ENCODE measurements at places on chromosomes 6 and 20.

- DNase-seq: no peak
These were observed 15.0 kb downstream of the PANK2 start for GRCh38 chr20:3904224-3904623.

DNA sequence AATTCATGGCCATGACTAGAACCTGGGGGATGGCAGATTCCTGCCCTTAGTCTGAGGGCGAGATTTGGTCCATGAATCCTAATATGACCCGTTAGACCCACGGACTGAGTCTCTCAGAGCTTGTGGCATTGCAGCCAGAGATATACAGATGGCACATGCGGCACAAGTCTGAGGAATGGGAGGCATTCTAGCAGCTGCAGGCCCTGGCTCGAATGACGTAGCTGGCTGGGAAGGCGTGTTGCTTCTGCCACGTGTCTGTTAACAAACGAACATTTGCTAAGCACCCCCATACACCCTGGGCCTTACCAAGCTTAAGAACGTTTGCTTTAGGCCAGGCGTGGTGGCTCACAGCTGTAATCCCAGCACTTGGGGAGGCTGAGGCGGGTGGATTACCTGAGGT, 68.0 kb downstream of the CD164 start:
- DNase-seq: no peak

DNA sequence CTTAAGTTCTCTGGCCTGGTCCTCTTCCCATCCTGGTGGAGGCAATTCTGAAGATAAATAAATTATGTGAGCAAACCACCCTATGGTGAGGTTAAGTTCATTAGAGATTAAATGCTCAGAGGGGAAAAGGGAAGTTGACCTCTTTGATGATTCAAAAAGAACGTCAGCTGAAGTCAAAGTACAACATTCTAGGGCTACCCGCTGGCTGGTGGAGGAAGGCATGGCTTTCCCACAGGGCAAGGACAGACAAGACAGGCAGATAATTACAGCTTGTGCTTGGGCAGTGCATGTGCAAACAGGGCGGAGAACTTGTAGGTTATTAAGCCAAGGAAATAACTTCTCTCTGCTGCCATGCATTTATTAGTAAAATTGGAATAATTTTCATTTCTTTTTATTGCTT, 91.0 kb upstream of the SLC24A3 start:
- DNase-seq: no peak

GRCh38 chr6:164996838-164997237, 312.6 kb downstream of the C6orf118 start:
- no peak for DNase-seq

- no peak for DNase-seq
These were observed 395.2 kb downstream of the PAX1 start for GRCh38 chr20:22100686-22101085.

GRCh38 chr6:83019741-83020140, 45.9 kb downstream of the UBE3D start:
- no peak for DNase-seq

DNA sequence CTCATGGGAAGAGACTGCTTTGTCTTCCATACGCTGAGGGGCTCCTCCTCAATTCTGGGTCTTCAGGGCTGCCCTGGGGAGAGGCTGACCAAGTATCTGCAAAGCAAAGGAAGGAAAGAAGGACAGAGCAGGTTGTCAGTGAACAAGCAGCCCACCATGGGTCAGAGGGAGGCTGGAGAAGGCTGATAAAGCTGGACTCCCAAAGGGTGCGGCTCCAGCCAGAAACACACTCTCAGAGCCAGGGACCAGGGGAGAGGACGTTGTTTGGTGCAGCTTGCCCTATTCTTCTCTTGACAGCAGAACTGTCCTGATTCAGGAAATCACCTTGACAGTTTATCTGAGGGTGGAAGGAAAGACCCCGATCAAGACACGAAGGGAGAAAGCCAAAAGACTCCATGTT, 10.4 kb upstream of the CTCFL start:
- no peak for DNase-seq

GRCh38 chr6:114989279-114989964, 646.6 kb upstream of the HS3ST5 start:
- no peak for DNase-seq

- DNase-seq: no peak
These were observed 59.0 kb upstream of the QKI start for GRCh38 chr6:163355426-163355991.

- no peak for DNase-seq
These were observed 39.9 kb downstream of the RSPO4 start for GRCh38 chr20:962223-962622.

- DNase-seq: no peak
These were observed 17.4 kb upstream of the PRDM13 start for GRCh38 chr6:99589290-99589672.

DNA sequence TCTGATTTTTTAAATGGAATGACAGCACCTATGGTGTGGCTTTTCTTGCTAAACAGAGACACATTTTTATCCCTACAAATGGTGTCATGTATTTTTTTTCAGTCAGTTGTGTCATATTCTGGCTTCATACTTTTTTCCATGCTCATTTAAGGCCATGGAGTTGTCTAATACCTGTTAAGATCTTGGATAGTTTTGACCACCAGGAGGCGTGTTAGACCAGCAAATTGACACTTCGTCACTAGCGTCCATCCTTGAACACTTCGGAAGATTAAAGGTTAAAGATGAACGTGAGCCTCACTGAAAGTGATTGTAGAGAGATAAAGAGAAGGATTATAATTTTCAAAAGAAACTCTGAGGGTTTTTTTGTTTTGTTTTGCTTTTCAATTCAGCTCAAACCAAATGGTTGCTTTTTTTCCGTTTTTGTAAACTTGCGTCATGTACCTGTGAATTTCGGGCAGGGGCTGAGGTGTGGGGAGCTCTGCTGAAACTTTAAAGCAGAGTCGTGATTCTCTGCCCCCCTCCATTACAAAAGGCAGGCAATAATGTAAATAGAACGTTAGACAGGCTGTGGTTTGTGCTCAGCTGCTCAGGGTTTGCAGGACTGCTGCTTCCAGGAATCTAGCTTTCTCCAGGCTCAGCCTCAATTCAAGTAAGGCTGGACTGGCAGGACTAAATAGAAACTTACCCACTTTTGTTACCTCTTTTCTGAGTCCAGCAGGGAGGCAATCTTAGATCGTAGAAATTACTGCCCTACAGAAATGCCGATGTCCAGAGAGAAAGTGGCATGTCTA, 245.1 kb downstream of the FOXA2 start:
- DNase-seq: peak; percentile 54

- peak; percentile 58 for DNase-seq
These were observed 332.9 kb downstream of the TFAP2A start for GRCh38 chr6:10081957-10082356.

DNA sequence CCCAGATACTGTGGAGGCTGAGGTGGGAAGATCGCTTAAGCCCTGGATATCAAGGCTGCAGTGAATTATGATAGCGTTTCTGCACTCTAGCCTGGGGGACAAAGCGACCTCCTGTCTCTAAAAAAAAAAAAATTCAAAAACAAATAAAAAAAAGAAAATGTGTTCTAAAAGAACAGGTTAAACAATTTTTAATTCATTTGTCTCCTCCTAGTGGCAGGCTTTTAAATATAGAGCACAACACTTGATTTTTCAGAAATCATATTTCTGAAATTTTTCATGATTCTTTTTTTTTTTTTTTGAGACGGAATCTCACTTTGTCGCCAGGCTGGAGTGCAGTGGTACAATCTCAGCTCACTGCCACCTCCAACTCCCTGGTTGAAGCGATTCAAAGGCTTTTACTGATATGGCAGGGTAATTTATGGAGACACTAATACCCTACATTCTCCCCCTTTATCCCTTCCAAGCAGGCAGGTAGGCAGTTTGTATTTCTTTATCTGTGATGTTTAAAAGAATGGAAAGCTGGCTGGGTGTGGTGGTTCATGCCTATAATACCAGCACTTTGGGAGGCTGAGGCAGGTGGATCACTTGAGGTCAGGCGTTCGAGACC, 8.7 kb upstream of the GTF3C6 start:
- peak; percentile 74 for DNase-seq

GRCh38 chr6:167455371-167455770, 130.5 kb downstream of the TTLL2 start:
- no peak for DNase-seq

DNA sequence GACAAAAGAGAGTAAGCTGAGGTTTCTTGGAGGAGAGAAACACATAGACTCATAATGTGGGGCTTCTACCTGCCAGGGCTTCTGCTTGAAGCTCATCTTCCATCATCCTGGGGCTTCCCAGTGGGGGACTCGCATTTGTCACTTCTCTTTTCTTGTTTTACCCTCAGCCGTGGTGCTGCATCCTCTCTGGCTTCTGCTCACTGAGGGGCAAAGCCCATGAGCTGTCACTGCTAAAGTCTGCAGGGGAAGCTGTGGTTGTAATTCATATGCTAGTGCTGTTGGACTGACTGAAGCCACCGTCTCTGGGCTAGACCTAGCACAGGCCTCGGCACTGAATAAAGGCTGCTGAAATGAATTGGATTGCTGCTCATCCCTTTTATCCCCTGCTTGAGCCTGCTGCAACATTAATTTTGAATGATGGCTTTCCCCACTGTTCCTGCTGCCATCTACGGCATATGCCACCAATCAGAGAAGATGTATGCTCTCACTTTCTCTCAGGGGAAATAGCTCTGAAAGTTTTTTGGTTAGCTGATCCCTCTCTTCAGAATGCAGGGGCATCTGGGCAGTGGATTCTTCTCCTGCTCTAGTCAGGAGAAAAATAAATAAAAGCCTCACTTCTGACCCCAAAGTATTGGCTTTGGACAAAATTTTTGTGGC, 568.4 kb upstream of the MAP3K7 start:
- no peak for DNase-seq

DNA sequence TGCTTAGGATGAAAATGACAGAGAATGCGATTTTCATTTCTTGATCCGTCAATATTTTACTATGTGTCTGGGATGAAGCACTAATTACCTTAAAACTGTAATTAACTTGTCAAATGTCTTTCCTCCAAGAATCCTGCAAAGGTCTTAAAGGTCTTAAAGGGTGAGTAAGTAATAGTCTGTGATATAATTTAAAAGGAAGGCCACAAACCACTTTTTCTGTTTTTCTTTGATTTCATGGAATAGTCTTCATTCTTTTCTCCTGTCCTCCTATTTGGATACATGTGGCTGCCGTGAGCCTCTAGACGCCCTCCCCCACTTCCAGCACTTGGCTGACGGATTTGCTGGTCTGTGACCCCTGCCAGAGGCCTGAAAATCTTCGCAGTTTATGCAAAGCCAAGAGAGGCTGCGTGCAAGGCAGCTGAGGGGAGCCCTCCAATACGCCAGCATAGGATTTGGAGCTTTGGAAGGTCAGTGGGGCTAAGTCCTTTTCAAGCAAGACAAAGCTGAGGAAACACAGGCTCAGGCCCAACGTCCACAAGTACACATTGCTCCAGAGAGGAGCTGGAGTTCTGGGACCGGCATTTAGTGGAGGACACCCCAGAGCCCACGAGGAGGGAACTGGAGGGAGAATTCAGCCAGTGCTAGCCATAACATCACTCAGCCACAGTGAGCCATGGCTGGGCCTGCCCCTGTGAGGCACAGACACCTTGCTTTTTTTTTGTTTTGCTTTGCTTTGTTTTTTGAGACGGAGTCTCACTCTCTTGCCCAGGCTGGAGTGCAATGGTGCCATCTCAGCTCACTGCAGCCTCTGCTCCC, 382.6 kb downstream of the SMOC2 start:
- no peak for DNase-seq

DNA sequence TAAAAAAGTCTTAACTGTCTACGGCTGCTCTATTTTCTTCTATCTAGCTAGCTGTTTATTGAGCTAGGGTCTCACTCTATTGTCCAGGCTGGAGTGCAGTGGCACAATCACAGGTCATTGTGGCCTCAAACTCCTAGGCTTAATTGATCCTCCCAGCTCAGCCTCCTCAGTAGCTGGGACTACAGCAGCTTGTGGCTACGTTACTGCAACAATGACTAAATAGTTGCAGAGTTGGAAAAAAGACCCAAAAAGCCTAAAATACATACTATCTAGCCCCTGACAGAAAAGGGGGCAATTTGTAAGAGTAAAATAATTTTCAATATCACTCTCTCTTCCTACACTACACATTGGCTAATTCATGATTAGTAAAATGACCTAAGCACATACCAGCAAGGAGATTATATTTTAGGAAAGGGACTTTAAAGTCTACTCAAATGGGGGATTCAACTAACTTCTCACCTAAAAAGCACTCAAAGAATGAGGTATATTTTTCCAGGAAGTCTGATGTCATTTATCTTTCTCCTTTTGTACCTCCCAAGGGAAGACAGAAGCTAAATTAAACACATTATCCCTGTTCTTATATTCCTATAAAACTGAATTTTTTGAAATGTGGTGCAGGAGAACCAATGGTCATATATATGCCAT, 82.8 kb downstream of the ZMYND8 start:
- no peak for DNase-seq

GRCh38 chr20:33684533-33685327, 1.5 kb downstream of the E2F1 start:
- DNase-seq: no peak

- no peak for DNase-seq
These were observed 70.4 kb upstream of the SLC24A3 start for GRCh38 chr20:19141998-19142397.

DNA sequence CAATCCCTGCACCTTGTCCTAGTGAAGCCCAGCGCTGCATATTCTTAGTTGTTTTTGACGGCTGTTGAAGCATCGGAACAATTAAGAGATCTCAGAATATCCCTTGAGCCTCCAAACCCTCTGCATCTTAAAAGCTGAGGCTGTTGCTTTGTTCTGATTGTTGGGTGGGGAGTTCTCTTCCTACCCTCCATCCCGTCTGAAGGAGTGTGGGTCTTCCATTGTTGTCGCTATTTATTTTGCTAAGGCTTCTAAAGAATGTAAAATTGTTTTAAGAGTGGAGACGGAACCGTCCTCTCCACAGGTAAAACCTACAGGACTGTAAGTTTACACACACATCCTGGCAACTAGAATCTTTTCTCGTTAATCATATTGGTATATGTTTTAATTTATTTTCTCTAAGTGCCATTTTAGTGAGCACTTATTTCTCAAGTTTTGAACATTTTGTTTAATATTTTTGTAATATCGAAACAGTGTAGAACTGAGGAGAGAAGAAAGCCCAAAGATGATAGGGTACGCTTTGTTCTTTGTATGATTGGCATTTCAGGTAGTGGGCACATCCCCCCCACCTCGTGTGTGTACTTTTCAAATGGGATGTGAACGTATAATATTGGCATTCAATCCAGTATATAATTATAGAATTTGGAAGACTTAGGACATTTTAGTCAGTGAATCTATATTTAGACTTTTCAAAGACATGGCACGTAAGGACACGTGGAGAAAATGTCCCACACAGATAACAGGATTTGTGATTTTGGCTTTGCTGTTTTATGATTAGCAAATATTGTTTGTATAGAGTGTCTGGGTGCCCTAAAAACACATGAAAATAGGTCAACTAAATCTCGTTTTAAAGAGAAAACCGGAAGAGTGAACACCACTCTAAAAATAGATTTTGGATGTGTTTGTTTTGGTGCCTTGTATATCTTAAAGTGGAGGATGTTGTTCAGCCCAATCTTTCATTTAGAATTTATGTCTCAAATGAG, 1.3 kb downstream of the RNF146 start:
- no peak for DNase-seq

GRCh38 chr20:43532416-43533055, 25.0 kb downstream of the L3MBTL1 start:
- DNase-seq: no peak

- no peak for DNase-seq
These were observed 20.1 kb downstream of the SEC23B start for GRCh38 chr20:18527836-18528235.

- DNase-seq: peak; percentile 71
These were observed 919.0 kb downstream of the KIF16B start for GRCh38 chr20:15654208-15654649.

GRCh38 chr6:104585646-104586045, 274.1 kb downstream of the HACE1 start:
- no peak for DNase-seq
